Karpas-422 (cell line): ENCODE measurements at places on chromosomes 6 and 20. TPM values are rescaled to one million over a fixed set of nuclear protein-coding genes. Genes with fewer than 3 reads are reported as not detected.

DNA sequence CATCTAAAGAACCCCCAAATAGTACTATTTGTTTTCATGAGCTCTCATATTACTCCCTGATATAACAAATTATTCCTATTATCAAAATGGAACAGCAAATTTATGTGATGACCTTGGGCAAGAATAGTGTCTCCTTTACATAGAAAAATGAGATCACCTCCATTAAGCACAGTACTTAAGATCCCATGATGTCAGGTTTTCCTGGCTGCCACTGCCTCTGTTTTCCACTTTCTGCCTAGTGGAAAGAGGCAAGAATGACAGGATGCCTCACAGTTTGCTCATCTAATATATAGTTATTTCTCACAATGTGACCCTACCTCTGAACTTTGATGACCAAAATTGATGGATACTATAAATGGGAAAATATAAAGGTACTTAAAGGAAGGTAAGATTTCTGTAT is 260.1 kb upstream of the SGK1 start:
- H3K4me3 ChIP-seq = no peak overlapping the region
- H3K36me3 ChIP-seq = no peaks in the 10 kb centered on the region
- no peak overlapping the region for H3K27ac ChIP-seq
- no peaks in the 10 kb centered on the region for H3K4me1 ChIP-seq
- DNase-seq = no peak

- H3K27me3 ChIP-seq = no peaks in the 10 kb centered on the region
- no peak overlapping the region for H3K27ac ChIP-seq
- no peak overlapping the region for H3K4me3 ChIP-seq
- no peaks in the 10 kb centered on the region for H3K36me3 ChIP-seq
Observed at GRCh38 chr6:161498359-161498758, 224.5 kb upstream of the AGPAT4 start.

- peaks cover 10% of the 10 kb centered on the region for H3K4me1 ChIP-seq
- H3K27me3 ChIP-seq = no peaks in the 10 kb centered on the region
- H3K4me3 ChIP-seq = no peak overlapping the region
- no peaks in the 10 kb centered on the region for H3K36me3 ChIP-seq
Observed at GRCh38 chr6:43671011-43671800, 16.4 kb downstream of the MRPS18A start.

DNA sequence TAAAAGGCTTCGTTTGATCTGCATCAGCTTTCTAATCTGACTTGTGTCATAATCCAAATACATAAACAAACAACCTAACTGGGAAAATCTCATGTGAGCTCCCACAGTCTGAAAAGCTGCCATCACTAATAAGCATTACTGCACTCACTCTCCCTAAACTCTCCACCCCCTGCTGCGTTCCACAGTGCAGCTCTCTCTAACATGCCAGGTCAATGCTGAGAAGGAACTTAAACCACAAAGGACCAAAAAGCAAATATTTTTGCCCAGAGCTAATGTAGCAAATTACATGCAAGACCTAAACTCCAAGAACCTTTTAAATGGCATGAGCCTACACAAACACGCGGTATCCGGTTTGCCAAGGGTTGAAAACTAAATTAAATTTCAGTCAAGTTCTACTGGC is 542.3 kb upstream of the JARID2 start:
- no peak overlapping the region for H3K4me3 ChIP-seq
- 0 out of 2 replicates have a peak, but pooled peaks cover 2% of the 10 kb centered on the region for H3K27me3 ChIP-seq
- no peak for DNase-seq
- H3K36me3 ChIP-seq = no peaks in the 10 kb centered on the region

DNA sequence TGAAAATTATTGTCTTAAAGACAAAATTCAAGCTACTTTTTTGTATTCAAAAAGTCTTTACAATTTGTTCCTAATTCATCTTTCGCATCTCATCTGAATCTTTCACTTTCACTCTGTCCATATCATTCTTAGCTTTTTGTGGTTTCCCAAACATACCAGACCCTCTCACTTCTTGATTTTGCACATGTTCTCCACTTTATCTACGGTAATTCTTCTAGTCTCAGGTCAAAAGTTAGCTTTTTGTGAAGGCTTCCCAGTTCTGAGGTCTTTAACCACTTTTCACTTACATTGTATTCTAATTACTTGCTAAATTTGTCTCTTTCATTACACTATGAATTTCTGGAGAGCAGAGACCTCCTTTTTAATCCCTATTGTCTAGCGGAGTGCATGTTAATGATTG is 34.6 kb upstream of the EPHA7 start:
- DNase-seq = no peak
- H3K36me3 ChIP-seq = no peaks in the 10 kb centered on the region
- H3K4me1 ChIP-seq = no peaks in the 10 kb centered on the region

GRCh38 chr6:43912598-43913371 is 142.8 kb downstream of the VEGFA start:
- no peaks in the 10 kb centered on the region for H3K36me3 ChIP-seq
- no peak overlapping the region for H3K27ac ChIP-seq
- no peak overlapping the region for H3K4me3 ChIP-seq
- DNase-seq = no peak

DNA sequence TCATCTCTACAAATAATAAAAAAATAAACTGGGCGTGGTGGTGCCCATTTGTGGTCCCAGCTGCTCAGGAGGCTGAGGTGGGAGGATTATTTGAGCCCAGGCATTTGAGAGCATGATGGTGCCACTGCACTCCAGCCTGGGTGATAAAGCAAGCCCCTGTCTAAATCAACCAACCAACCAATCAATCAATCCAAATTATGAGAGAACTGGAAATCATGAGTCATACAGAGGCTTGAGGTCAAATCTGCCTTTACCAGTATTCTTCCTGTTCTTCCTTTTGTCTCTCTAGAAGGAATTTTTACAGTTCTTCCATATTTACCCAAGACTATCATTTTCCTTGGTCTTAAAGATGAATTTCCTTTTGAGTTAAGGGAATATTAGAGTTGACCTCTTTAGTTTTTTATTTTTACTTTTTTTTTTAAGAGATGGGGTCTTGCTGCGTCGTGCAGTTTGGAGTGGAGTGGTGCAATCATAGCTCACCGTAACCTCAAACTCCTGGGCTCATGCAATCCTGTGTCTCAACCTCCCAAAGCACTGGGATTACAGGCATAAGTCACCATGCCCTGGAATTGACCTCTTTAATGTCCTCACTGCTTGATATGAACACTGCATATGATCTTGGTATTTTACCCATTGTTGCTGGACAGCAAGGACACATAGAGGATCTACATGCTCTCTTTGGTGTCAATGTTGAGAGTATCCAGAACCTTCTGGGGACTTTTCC is 44.1 kb upstream of the TXNDC5 start:
- H3K4me3 ChIP-seq = no peak overlapping the region
- H3K4me1 ChIP-seq = no peaks in the 10 kb centered on the region
- H3K36me3 ChIP-seq = no peaks in the 10 kb centered on the region
- no peak for DNase-seq

- peaks cover 14% of the 10 kb centered on the region; the same call in 1 of the 2 replicates for H3K36me3 ChIP-seq
- no peaks in the 10 kb centered on the region for H3K27me3 ChIP-seq
- no peak overlapping the region for H3K4me3 ChIP-seq
- H3K27ac ChIP-seq = peak overlapping the region; percentile 52; the same call in 1 of the 2 replicates
- DNase-seq = no peak
Observed at GRCh38 chr20:33531047-33531877, 41.4 kb downstream of the CBFA2T2 start.

- H3K36me3 ChIP-seq = no peaks in the 10 kb centered on the region; the same call in 1 of the 2 replicates
- no peaks in the 10 kb centered on the region for H3K4me1 ChIP-seq
- no peak for DNase-seq
- no peak overlapping the region for H3K4me3 ChIP-seq
- H3K27ac ChIP-seq = no peak overlapping the region
Observed at GRCh38 chr20:16123623-16124022, 449.6 kb downstream of the KIF16B start.

GRCh38 chr6:167564416-167565250 is 239.7 kb downstream of the TTLL2 start:
- H3K27ac ChIP-seq = no peak overlapping the region
- no peaks in the 10 kb centered on the region for H3K4me1 ChIP-seq
- DNase-seq = no peak
- H3K27me3 ChIP-seq = no peaks in the 10 kb centered on the region
- no peak overlapping the region for H3K4me3 ChIP-seq

DNA sequence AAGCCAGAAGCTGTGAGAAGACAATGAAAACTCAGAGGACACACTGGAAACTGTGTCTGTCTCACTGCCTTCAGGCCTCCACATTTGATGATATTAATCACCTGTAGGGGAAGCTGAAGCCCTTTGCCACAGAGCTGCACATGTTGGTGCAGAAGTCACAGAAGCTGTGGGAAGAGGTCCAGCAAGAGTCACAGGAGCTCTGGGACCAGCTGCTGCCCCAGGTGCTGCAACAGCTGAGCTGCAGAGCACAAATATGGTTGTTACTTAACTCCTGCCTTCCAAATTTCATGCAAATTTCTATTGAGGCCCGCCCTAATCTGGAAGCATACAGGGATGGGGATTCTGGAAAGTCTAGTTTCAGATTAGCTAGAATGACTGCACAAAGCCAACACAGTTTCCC is 169.3 kb downstream of the OGFRL1 start:
- no peaks in the 10 kb centered on the region for H3K27me3 ChIP-seq
- H3K27ac ChIP-seq = no peak overlapping the region
- H3K4me3 ChIP-seq = no peak overlapping the region
- no peak for DNase-seq
- no peaks in the 10 kb centered on the region for H3K4me1 ChIP-seq
- no peaks in the 10 kb centered on the region for H3K36me3 ChIP-seq

DNA sequence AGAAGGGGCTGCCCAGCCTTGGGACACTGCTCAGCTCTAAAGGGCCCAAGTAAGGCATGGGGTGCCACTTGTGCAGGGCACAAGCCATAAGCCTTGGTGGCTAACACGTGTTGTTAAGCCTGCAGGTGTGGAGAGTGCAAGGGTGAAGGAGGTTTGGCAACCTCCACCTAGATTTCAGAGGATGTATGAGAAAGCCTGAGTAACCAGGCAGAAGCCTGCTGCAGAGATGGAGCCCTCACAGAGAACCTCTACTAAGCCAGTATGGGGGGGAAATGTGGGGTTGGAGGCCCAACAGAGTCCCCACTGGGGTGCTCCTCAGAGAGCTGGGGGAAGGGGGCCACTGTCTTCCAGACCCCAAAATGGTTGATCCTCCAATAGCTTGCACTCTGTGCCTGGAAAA is 32.6 kb downstream of the SERINC1 start:
- no peak for DNase-seq
- H3K27ac ChIP-seq = no peak overlapping the region

GRCh38 chr6:118982575-118982911 is 47.6 kb upstream of the MCM9 start:
- H3K4me1 ChIP-seq = no peaks in the 10 kb centered on the region
- no peaks in the 10 kb centered on the region for H3K27me3 ChIP-seq
- no peaks in the 10 kb centered on the region for H3K36me3 ChIP-seq
- no peak overlapping the region for H3K4me3 ChIP-seq
- DNase-seq = no peak

DNA sequence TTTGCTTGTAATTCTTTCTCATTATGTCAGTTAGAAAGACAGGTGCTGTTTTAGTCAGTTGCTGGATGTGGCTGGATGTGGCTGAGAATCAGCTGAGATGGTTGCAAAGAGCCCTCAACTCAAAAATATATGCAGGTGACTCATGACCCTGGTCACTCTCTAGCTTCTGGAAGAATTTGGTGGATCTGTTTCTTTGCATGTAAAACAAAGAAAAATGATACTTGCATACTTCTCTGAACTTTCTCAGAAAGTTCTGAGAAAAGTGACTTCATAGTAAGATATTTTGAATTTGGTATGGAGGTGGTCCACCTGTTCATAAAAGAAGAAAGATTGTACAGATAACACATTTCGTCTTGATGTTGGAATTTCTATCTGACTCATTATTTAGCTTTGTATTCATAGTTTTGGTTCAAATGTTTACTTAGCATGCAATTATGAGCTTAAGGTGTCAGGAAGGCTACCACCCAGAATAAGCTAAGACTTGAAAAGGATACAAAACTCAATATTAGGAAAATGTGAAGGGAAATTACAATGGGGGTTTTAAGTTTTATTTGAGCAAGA is 163.2 kb upstream of the OLIG3 start:
- H3K27me3 ChIP-seq = no peaks in the 10 kb centered on the region
- no peak overlapping the region for H3K4me3 ChIP-seq
- no peaks in the 10 kb centered on the region for H3K36me3 ChIP-seq
- no peak overlapping the region for H3K27ac ChIP-seq

DNA sequence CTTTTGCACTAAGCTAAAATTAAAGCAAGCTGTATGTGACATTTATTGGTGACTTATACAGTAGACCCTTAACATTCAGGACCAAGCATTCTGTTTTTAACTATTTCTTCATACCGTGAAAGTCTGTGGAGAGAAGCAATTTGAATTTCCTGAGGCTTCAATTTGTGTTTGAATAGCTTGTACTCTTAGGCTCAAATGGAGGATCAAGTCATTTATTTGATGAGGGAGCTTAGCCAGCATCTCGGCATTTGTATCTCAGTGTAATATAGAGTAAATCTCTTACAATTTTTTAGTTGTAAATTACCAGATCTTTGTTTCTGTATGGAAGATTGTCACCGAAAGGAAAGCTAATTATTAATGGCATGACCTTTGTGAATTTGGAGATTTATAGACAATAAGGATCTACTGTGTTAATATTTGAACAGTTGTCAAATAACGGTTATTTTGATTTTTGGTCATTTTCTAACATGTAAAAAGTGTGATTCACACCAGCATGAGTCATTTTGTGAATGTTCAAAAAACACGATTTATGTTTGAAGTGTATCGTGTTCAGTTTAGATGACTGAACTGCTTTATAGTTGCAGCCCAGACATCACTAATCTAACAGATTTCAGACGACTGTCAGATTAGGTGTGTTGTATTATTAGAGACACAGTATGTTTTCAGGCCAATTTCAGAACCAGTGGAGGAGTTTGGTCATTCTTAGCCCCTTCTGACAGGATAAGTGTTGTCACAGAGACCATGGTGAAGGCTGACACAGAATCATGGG is 332.9 kb downstream of the CDKAL1 start:
- no peak overlapping the region for H3K27ac ChIP-seq
- no peaks in the 10 kb centered on the region for H3K27me3 ChIP-seq
- H3K36me3 ChIP-seq = no peaks in the 10 kb centered on the region

- H3K4me3 ChIP-seq = no peak overlapping the region
- no peaks in the 10 kb centered on the region for H3K36me3 ChIP-seq
- no peak for DNase-seq
- H3K27me3 ChIP-seq = no peaks in the 10 kb centered on the region
Observed at GRCh38 chr20:6863355-6863754, 95.9 kb downstream of the BMP2 start.

GRCh38 chr6:34414999-34415858 is 10.6 kb downstream of the RPS10 start:
- H3K36me3 ChIP-seq = peaks cover 34% of the 10 kb centered on the region; the same call in 1 of the 2 replicates
- H3K4me1 ChIP-seq = peaks cover 6% of the 10 kb centered on the region
- no peak overlapping the region for H3K4me3 ChIP-seq
- DNase-seq = peak; percentile 85
- H3K27ac ChIP-seq = no peak overlapping the region

GRCh38 chr6:135851442-135852271 is at the start of gene PDE7B:
PDE7B (plus strand) TSS chr6:135851701.
- no peaks in the 10 kb centered on the region for H3K27me3 ChIP-seq
- H3K27ac ChIP-seq = no peak within 1 kb of the TSS
- DNase-seq = no peak
- no peaks in the 10 kb centered on the region for H3K4me1 ChIP-seq

Gene CDSN
- not detected in 2 replicates for total RNA-seq

Gene ULBP2
- 0.56 and 0.76 TPM in 2 replicates for total RNA-seq

Gene PRDM1
- 0.11 and 0.54 TPM in 2 replicates for total RNA-seq

Gene KIF25
- total RNA-seq = not detected in 2 replicates

Gene SLC24A3
- not detected in 2 replicates for total RNA-seq

Gene HLA-DMB
- 116 and 142 TPM in 2 replicates for total RNA-seq

Gene FAM217B
- total RNA-seq = 12.0 and 16.4 TPM in 2 replicates

Gene SLC22A23
- total RNA-seq = not detected in 2 replicates

Gene SLC16A10
- 0.37 and 1.6 TPM in 2 replicates for total RNA-seq

Gene PACRG
- total RNA-seq = not detected in 2 replicates

Gene ZSCAN23
- total RNA-seq = 3.3 and 4.8 TPM in 2 replicates

Gene TBX18
- not detected in 2 replicates for total RNA-seq

Gene C4A
- total RNA-seq = 2.9 and 3.8 TPM in 2 replicates

Gene GFOD1
- 27.1 and 29.5 TPM in 2 replicates for total RNA-seq

Gene RIPPLY2
- total RNA-seq = not detected in 2 replicates

Gene DOK5
- total RNA-seq = not detected in 2 replicates
